ENCODE measurements at places on chromosomes 16 and 17.

DNA sequence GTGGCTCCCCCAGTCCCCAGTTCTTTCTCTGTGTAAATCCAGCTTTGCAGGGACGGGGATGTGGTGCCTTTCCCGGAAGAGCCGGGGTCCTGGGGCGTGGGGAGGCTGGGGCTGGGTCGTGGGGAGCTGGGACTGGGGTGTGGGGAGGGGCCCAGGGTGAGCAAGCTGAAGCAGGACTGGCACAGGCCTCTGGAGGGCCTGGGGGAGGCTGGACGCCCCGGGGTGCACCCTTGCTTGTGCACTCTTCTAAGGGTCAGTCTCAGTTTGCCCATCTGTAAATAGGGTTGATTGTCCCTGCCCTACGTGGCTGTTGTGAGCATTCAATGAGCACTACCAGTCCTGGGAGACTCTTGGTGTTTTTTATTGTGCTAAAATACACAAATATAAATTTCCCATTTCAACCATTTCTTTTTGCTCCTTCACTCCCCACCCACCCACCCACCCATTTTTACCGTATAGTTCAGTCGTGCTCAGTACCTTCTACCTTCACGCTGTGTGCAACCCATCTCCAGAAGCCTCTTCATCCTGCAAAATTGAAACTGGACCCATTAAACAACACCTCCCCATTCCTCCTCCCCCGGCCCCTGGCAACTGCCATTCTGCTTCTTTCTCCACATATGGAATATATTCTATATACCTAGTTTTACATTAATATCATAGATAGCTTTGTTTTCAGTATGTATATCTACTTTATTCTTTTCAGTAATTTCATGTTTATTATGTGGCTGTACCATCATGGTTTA, 7.8 kb upstream of the TBC1D3B start:
- DNase-seq: no peak

DNA sequence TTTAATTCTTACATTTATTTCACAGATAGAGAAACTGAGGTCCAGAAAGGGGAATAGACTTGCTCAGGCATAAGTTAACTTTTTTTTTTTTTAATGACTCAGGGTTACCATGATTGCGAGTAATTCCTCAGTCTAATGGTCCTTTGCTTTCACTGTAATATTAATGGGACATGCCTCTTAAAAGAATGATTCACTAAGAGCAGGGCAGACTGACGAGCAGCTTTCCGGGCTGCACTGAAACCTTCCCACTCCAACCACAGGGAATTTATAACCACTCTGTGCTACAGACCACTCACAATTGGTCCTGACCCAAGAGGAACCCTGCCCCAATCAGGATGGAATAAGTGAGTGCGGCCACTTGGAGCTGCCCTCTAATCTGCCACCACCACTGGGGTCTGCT, 5.7 kb downstream of the HOXB2 start:
- no peak for DNase-seq

GRCh38 chr17:9294661-9295210, 273.4 kb downstream of the NTN1 start:
- no peak for DNase-seq

DNA sequence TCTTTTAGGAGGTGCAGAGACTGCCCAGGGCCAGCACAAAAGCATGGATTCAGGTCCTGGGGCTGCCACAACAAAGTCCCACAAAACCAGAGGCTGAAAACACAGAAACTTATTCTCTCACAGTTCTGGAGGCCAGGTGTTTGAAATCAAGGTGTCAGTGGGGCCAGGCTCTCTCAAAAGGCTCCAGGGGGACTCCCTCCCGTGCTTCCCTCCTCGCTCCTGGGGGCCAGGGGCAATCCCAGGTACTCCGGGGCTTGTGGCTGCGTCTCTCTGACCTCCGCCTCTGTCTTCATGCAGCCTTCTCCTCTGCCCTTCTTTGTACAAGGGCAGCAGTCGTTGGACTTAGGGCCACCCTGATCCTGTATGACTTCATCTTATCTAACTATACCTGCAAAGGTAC, 8.3 kb upstream of the RBFOX3 start:
- DNase-seq: no peak

- DNase-seq: no peak
Measured at GRCh38 chr16:70725912-70726828, 40.3 kb upstream of the MTSS2 start.

GRCh38 chr16:85724936-85725335, 26.0 kb downstream of the C16orf74 start:
- DNase-seq: no peak

GRCh38 chr16:66382171-66382965, 15.9 kb downstream of the CDH5 start:
- DNase-seq: no peak

- DNase-seq: no peak
Measured at GRCh38 chr16:88844419-88845036, 12.2 kb downstream of the GALNS start.

Data from activated CD8-positive, alpha-beta memory T cell treated with anti-CD3 and anti-CD28 coated beads for 4 hours (primary cell).